ENCODE measurements at places on chromosomes 3 and 15.

GRCh38 chr15:59537403-59537802 is 74.2 kb upstream of the GCNT3 start:
- DNase-seq = no peak

DNA sequence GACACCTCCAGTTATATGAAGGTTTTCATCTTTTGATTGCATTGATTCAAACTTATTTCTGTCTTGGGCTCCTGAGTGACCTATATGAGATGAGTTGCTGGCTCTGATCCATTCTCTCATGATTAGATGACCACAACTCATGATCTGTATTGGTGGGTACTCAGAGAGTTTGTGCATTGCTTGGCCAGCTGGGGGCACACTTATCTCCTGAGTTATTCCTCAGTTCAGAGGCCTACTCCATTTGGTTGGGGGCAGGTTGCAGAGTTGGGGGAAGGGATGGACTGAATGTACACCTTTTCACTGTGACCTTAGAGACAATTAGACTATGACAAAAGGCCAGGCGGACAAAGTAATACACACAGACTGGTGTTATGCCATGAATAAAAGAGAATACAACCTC is 166.2 kb upstream of the SEMA6D start:
- DNase-seq = no peak

DNA sequence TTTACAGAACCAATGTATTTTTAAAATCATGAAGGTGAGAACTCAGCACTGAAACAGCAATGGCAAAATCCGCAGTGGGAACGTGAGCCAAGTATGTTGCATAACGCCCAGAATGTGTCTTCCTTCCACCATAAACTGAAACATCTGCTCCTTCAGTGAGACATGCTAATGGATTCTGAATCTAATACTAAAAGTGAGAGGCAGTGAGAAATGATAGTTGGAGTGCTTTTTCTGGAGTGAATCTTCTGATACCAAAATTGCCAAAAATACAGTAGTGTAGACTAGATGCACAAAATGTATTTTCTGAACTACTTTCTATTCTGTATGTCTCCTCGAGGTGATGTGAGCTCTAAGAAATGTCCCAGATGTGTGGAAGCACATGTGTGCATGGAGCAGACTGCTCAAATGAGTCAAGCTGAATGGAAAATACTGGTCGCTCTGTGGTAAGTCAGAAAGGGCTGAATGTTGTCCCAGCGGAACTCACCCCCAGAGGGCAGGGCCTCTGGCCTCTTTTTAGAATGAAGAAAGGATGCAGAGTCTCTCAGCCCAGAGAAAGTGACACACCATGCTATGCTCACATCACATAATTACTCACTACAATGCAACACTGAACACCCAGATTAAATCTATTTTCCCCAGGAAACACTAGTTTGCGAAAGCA is 73.0 kb downstream of the ATP10A start:
- DNase-seq = no peak

- no peak for DNase-seq
These were observed 39.0 kb upstream of the CBLB start for GRCh38 chr3:105907777-105908176.

DNA sequence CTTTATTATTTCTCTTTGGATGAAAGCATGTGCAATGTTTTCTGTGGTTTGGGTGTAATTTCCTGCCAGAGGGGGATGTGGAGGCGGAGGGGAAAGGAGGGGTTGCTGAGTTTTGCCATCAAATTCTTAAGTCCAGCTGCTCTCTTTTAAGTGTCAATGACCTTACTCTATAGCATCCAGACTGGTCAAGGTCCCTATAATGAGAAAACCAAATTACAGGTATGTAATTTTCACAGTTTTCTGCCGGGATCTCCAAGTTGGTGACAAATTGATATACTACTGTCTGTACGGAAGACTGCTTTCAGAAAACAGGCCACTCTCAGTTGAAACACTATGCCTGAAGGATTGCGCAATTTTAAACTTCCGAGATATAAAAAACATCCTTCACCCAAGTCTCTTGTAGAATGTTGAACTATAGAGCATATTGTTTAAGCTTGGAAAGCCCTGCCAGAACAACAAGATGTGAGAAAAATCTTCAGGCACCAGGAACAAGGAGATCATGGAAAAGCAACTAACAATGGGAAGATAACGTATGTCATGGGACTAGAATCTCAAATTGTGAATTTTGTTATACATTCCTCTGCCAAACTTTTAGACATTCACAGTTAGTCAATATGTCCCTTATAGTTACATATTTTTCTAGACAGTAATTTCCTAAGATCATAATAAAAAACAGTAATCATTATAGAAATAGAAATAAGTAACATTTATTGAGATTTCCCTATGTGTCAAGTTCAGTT is 300.7 kb upstream of the SATB1 start:
- peak; percentile 38 for DNase-seq

DNA sequence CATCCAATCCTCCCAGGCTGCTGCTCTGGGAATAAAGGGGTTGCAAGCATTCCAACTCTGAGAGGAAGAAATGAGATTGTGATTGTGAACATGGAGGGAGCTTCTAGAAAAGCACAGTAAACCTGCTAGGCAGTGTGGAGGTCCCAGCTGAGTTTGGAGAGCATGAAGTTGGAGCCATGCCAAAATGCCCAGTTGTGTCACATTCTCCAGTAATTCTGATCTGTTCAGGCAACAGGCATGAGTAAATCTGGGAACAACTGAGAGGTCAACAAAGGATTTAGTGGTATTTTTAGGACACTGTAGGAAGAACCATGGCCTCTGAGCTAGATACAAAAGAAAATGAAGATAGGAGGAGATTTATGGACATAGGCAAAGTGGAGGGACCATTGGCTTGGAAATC is 74.7 kb downstream of the CYP19A1 start:
- DNase-seq = no peak

DNA sequence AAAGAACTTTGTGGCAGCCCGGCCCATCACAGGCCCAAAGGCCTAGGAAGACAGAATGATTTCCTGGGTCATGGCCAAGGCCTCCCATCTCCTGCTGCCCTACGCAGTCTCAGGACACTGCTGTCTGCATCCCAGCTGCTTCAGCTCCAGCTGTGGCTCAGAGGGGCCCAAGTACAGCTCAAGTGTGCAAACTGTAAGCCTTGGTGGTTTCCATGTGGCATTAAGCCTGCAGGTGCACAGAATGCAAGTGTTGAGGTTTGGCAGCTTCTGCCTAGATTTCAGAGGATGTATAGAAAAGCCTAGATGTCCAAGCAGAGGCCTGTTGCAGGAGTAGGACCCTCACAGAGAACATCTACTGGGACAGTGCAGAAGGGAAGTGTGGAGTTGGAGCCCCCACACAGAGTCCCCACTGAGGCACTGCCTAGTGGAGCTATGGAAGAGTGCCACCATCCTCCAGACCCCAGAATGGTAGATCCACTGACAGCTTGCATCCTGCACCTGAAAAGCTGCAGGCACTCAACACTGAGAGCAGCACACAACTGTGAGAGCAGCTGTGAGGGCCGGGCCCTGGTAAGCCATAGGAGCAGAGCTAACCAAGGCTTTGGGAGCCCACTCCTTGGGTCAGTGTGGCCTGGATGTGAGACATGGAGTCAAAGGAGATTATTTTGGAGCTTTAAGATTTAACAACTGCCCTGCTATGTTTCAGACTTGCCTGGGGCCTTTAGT is 208.2 kb upstream of the CMC1 start:
- DNase-seq = no peak

DNA sequence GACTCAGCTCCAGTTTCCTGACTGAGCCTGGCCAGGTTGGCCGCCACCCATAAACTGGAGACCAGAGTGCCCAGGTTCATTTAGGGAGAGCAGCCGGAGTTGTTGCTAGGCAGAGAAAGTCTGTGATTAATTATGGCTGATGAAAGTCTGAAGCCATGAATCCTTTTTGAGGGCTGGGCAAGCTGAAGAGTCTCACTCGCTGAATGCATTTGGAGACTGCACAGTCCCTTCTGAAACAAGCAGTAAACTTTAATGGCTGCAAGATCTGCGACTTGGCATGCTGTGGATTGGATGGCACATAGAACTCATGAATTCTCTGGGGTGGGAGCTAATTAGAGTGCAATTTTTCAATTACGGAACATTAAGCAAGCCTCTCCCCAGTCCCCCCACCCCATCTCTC is 282.1 kb downstream of the RPLP1 start:
- DNase-seq = no peak

GRCh38 chr3:5219216-5219615 is 31.7 kb downstream of the EDEM1 start:
- no peak for DNase-seq

- no peak for DNase-seq
These were observed 15.8 kb upstream of the PLCH1 start for GRCh38 chr3:155760653-155761052.

- no peak for DNase-seq
These were observed 91.3 kb downstream of the DTWD1 start for GRCh38 chr15:49712162-49712561.

- DNase-seq = no peak
These were observed 20.8 kb downstream of the AKAP13 start for GRCh38 chr15:85401108-85401774.

- peak; percentile 38 for DNase-seq
These were observed 23.2 kb upstream of the IP6K2 start for GRCh38 chr3:48739955-48740823.

GRCh38 chr3:52140000-52140399 is 14.2 kb downstream of the POC1A start:
- DNase-seq = no peak

GRCh38 chr15:73924171-73924921 is 1.9 kb upstream of the LOXL1 start:
- no peak for DNase-seq

- DNase-seq = no peak
These were observed 730.2 kb downstream of the TUSC7 start for GRCh38 chr3:117439812-117440211.

DNA sequence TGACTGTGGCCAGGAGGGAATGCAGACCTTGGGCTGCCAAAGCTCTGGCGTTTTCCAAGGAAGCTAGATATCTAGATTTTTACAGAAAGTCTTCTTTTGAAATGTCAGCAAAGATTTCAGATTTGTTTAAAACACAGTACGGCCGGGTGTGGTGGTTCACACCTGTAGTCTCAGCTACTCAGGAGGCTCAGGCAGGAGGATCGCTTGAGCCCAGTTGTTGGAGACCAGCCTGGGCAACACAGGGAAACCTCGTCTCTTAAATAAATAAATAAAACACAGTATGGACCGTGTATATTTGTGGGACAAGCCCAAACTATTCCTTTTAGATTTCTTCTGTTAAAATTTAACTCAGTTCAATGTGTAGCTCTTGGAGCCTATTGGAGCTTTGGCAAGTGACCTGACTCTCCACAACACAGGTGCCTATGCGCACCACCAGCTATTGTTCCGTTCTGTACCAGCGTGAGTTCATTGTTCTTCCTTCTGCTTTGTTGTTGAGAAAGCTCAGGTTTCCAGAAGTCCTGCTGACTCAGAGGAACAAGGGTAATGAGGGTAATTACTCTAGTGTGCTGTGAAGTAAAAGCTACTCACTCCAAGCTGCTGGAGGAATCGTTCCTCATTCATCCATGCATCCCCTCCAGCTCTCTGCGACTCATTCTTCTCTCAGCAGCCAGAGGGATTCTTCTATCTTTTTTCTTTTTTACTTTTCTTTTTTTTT is 73.1 kb upstream of the SLC6A6 start:
- DNase-seq = no peak

- DNase-seq = no peak
These were observed 10.6 kb upstream of the CD96 start for GRCh38 chr3:111531446-111531845.

GRCh38 chr3:127418560-127419147 is 130.8 kb upstream of the PRR20G start:
- DNase-seq = no peak

- DNase-seq = no peak
These were observed 16.2 kb downstream of the ZPLD1 start for GRCh38 chr3:102450976-102451375.

- no peak for DNase-seq
These were observed 7.3 kb downstream of the NGLY1 start for GRCh38 chr3:25775936-25776335.

GRCh38 chr3:57696801-57697321 is 4.0 kb upstream of the DENND6A start:
- no peak for DNase-seq

GRCh38 chr3:117450026-117450425 is 740.4 kb downstream of the TUSC7 start:
- DNase-seq = no peak

DNA sequence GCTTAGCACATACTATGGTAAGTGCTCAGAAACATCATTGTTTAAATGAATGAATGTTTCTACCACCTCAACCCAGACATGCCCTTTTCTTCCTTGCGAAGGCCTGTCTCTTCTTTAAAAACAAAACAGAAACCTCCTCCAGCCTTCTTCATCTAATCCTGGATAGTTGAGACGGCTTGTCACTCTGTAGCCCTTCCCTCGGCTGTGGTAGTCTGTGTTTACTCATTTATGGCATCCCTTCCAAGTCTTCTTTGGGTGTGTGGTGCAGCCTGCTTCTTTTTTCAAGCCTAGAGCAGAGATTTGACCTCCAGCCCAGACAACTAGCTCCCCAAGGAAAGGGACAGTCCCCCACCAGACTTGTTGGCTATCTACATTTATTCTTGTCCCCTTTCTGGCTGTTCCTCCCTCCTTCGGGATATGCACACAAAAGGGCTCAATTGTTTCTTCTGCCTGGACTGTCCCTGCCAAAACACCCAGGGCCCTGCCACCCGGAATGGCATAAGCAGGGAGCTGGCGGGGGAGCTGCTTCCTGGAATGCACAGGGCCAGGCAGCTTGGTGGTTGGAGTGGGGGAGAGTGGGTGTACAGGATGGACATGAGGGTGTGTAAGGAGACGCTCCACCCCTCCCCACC is 67.8 kb downstream of the ITGA11 start:
- DNase-seq = no peak

DNA sequence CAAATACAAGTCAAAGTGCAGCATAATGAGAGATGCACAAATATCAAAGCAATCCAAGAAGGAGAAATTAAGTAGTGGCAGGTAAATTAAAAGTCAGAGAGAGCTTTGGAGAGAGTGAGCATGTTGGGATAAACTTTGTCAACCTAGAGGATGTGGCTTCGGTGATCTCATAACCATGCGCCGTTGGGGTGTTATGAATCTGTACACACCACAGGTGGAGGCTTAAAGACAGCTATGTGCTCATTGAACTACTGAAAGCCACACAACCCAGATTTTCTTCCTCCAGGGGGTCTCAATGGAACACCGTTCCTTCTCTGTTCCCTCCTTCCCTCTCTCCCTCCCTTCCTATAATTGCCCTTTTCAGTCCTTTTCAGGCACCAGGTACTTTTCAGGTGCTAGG is 52.0 kb downstream of the SUCNR1 start:
- DNase-seq = no peak

GRCh38 chr3:124939661-124940060 is 5.1 kb upstream of the MUC13 start:
- no peak for DNase-seq

DNA sequence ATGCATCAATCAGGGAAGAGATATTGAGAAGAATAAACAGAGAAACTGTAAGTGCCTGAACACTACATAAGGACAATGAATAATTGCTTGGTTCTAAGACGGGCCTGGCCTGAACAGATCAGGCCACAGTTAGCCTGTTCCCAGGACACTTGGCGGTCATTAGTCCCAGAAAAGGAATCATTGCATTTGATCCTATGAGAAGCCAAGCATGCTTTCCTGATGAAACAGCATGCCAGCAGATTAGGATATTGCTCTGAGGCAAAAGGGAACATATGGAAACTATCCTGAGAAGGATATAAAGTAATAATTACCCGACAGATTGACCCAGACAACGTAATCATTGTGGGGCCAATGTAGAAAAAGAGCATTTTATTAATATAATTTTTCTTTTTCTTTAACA is 51.9 kb downstream of the STRIT1 start:
- no peak for DNase-seq

GRCh38 chr3:49025793-49026520 is 3.2 kb downstream of the IMPDH2 start:
- no peak for DNase-seq

- no peak for DNase-seq
These were observed 299 bp downstream of the PAQR9 start for GRCh38 chr3:142963234-142963515.
